ENCODE measurements at places on chromosomes 13 and 19.

DNA sequence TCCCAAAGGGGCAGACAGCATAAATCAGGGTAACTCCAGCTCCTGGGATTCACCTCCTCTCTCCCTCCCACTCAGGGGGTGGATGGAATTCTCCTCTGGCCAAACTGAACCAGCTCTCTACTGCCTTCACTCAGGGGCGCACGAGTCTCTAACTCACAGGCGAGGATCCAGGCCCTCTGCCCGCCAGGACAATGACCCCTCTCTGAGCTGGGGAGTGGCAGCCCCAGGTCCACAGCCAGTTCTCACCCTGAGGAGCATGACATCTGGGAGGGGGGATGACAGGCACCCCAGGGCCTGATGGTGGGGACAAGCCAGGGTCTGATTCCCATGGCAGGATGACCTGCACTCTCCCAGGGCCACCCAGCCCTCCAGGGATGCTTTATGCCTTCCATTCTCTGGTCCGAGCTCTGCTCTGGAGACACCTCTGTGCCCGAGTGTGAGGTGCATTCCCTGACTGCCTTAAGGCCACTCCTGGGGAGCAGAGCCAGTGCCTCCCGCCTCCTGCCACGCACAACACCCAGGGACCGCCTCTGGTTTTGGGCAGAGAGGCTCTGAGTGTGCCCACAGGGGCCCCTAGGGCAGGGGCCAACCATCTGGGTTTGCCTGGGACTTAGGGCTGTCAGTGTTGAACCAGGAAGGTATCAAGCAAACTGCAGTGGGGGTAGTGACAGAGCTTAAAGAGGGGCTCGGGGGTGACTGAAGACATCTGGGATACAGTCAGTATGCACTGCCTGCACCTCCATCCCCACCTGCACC, 66.2 kb downstream of the GNG7 start:
- no peak for DNase-seq

DNA sequence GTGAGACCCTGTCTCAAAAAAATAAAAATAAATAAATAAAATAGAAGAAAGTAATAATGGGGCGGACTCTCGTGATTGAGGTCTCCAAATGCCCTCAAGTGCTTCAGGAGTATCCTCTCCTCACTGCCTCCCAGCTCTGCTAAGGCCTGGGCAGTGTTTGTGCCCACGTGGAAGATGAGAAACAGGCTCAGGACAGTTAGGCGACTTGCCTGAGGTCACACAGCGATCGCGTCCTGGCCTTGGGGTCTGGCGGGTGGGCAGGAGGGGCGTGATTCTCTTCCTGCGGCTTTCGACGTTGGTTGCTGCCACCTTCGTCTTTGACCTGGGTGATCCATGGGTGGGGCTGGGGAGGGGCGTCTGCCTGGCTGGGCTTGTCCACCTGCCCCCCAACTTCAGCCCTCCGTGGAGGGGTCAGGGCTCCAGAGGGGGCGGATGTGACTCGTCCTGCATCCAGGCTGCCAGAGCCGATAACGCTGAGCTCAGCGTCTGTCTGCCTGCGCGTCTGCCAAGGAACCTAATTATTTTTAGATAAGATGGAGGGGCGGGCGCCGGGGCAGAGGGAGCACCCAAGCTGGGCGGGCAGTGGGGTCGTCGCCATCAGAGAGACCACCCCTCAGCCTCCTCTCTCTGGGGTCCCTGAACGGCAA, 56.9 kb downstream of the NFIC start:
- no peak for DNase-seq

GRCh38 chr19:17618936-17619335, 63.5 kb downstream of the COLGALT1 start:
- DNase-seq, result no peak

DNA sequence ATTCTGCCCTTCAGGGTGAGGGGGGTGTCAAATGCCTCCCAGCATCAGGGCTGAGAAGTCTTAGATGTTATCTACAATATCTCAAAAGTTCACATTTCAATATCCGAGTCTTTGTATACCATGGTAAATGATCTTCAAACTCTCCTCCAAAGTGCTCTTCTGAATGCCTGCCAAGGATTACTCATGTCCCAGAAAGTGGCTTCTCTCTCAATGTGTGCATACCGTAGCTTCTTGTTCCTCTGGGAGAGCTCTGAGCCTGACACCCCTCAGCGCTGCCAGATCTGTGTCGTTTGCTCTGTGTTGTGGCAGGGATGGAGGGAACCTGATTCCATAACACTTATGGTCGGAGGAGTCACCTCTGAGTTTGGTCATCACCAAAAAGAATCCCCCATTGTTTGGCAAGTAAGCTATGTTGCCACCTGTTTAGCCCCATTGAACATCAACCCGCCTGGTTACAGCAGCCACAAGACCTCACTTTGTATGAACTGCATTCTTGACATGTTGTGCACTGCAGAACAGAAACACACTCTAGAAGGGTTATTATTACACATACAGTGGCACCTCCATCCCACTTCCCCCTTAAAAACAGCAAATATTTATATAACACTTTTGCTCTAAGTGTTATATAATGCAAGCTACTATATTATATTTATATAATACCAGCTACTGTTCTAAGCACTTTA, 163.1 kb upstream of the MIR17HG start:
- no peak for DNase-seq

DNA sequence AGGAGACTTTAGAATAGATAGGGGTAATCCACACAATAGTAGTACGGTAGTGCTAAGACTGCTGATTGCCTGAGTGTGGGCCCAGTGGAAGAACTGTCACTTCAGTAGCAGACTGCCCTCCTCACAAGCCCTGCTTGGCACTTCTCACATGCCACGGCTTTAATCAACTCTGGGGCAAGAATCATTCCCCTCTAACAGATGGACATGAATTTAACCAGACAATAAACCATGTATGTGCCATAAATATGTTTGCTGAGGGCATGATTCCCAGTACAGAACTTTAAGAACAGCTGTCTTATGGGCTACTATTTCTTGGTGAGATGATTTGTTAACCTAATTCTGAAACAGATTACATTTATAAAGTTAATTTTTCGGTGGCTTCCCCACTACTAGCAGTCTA, 22.0 kb downstream of the DPY19L3 start:
- DNase-seq, result no peak
